Stimulated activated CD8-positive, alpha-beta memory T cell treated with anti-CD3 and anti-CD28 coated beads, Interleukin-12 subunit alpha, Interleukin-12 subunit beta, amount 100 ng/mL, for 1 hour (primary cell): ENCODE measurements at places on chromosomes 12 and 14.

DNA sequence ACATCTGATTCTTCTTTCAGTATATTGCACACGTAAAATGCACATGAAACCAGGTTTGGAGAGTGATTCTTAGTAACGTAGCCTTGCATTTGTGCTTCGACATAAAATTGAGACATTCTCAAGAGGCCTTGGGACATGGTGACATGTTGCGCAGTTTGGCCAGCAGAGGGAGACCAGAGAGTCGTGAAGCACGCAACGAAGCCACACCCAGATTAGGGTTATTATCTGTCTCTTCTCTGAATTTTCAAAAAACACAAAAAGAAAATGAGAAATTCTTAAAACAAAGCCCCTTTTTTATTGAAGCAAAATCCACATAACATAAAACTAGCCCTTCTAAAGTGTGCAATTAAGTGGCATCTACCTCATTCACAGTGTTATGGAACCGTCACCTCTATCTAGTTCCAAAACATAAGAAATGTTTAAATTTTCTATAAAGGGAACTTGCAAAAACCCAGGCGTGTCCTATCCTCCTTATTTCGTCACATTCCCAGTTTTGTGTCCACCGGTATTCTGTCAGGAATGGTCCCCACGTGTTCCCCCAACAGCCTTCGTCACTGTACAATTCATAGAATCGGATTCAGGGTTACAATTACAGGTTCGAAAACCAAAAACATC is 108.8 kb upstream of the ATF7IP start:
- DNase-seq, result peak; percentile 42

DNA sequence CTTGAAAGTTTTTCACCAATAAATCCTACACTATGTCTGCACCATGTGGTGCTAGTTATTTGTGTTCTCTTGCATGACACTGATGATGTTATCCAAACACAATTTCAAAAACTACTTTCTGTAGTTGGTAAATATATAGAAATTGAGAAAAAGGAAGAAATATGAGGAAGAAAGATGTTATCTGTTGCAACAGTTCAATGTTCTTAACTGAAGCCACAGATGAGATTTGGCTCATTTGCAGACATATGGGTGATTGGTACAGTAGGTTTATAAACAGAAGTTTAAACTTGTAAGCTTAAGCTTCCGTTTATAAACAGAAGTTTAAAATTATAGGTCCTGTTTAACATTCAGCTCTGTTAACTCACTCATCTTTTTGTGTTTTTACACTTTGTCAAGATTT is at the start of gene CLEC12A:
CLEC12A (plus strand) TSS at position 229 of the 400 bp plus-strand sequence. CDS start 188 bp downstream, outside the sequence.
- no peak for DNase-seq

DNA sequence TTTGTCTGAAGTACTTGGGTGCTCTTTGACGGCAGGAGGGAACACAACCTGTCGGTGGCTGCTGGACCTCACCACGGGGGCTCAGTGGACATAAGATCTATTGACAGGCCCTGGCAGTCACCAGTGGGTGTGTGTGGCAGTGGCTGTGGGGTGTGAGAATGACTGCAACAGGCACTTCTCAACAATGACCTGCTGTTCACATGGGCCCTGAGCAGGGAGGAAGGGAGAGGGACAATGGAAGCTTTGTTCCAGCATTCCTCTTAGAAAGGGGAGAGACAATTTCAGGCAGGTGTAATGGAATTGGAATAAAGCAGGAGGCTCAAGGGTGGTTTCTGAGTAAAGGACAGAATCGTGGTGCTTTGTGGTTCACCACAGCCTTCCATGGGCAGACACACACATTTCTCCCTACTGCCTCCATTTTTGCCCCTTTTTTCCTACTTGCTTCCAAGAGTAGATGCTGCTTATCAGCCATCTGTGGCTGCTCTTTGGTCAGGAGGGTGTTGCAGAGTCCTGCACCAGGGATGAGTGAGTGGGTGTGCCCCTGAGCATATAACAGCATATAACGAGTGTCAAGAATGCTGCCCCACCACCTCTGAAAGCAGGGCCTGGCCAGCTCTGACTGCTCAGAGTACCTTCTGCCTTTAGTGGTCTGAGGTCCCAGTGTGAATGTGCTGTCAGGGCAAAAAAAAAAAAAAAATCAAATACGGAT is 267.7 kb downstream of the RASSF9 start:
- no peak for DNase-seq

- peak; percentile 29 for DNase-seq
Measured at GRCh38 chr14:24013654-24014514, 25.2 kb downstream of the DHRS4L2 start.

GRCh38 chr12:45381351-45381750 is 165.5 kb downstream of the ANO6 start:
- DNase-seq, result no peak

- DNase-seq, result no peak
Measured at GRCh38 chr14:21543521-21543960, 17.4 kb upstream of the SALL2 start.

DNA sequence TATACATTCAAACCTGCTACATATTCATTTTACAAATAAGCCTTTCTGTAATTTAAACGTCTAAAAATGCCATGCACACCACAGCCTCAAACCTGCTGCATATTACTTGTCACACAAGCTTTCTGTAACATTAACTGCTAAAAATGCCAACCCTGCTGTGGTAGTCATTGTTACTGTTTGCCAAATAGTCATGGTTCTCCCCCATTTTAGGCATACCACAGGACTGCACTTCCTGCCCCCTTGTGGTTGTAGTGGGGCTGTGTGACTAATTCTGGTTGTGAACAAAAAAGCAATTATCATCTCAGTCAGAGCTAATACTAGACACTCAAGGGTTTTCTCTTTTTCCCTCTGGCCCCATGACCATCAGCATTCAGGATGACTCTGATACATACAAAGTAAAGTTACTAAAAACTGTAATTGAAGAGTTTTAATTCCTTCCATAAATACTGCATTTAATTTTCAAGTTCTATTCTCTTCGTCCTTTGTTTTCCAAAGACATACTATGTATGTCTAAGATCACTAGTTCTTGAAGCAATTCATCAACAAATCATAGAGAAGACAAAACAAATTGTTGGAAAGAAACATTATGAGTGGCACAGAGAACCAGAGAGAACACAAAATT is 5.7 kb upstream of the SLC35F4 start:
- no peak for DNase-seq

GRCh38 chr12:15688202-15688736 is 100.9 kb downstream of the EPS8 start:
- no peak for DNase-seq

DNA sequence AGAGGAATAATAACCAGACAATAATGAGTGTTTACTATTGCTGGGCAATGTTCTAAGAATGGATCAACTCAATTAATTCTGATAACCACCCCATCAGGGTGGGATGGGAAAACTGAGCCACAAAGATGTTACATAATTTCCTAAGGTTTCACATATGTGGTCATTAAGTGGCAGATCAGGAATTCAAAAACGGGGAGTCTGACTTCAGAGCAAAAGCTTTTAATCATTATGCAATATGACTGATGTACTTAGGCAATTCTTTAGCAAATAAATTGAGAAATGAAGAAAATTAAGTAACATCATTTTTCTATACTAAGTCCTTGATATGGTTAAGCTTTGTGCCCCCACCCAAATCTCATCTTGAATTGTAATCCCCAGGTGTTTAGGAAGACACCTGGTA is 53.4 kb downstream of the PLCZ1 start:
- DNase-seq, result no peak

GRCh38 chr12:65640489-65640901 is 183.8 kb upstream of the HMGA2 start:
- DNase-seq, result no peak

DNA sequence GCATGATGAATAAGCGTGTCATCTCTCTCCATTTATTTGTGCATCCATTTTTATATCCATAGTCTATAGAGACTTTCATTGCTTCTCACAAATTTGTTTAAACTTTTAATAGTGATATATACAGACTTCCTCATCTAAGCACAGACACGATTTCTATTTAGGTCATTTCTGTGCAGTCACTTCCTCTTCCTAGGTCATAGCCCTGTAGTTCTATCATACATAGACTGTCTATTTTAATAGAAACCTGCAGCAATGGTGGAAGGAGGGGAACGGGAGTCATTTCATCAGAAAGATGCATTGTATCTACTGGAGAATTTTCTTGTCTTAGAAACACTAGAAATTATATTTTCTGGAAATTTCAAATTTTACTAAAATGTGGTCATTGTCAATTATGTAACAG is 133.4 kb upstream of the FGD4 start:
- no peak for DNase-seq

DNA sequence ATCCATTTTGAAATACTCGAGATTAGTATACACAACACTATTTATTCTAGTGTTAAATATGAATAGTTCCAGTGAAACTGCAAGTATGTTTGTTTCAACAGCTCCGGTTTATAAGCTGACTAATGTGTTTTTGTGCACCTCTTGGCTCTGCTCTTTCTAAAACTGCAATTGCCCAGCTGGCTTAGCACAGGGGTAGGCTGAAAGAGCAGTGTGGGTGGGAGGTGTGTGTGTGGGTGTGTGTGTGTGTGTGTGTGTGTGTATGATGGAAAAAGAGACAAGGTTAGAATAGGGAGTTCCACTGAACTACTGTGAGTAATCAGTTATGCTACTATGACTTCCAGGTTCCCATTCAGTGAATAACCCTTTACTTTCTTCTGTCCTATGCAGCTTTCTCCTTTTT is 37.8 kb upstream of the DDHD1 start:
- DNase-seq, result no peak

- DNase-seq, result no peak
Measured at GRCh38 chr14:67916430-67916829, 96.9 kb downstream of the RAD51B start.

DNA sequence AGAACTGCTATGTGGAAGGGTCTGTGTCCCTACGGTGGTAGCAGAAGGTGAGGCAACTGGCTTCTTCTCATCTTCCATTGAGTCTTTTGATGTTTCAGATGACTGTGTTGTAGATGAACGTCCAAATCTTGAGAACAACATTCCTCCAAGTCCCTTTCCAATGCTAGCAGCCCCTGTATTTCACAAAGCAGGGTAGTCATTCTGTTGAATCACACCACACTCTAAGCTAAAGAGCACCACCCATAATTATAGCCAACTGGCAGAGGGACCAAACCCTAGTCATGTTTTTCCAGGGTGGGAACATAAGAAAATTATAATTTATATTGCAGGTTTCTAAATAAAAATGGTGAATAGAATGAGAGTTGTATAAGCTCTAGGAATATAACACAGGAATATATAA is 98.7 kb downstream of the DDHD1 start:
- no peak for DNase-seq

GRCh38 chr12:124613151-124613585 is 45.8 kb upstream of the NCOR2 start:
- DNase-seq, result no peak

- DNase-seq, result no peak
Measured at GRCh38 chr14:106619606-106620005, 1093.2 kb downstream of the TMEM121 start.

DNA sequence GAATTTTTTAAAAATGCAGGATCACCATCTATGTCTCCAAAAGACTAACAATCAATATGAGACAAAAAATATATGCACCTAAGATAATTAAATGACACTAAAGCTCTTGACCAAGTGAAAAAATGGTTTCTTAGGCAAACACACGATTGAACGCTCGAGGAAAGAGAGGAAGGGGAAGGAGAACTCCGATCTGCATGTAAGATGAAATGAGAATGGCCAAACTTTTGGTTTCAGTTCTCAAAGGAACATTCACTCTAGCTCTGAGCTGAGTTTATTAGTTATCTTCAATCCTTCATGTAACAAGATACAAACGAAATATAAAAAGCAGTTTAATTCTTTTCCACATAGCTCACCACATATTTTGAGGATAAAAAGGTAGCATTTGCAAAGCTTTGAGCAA is 2.8 kb downstream of the DYRK4 start:
- DNase-seq, result no peak

DNA sequence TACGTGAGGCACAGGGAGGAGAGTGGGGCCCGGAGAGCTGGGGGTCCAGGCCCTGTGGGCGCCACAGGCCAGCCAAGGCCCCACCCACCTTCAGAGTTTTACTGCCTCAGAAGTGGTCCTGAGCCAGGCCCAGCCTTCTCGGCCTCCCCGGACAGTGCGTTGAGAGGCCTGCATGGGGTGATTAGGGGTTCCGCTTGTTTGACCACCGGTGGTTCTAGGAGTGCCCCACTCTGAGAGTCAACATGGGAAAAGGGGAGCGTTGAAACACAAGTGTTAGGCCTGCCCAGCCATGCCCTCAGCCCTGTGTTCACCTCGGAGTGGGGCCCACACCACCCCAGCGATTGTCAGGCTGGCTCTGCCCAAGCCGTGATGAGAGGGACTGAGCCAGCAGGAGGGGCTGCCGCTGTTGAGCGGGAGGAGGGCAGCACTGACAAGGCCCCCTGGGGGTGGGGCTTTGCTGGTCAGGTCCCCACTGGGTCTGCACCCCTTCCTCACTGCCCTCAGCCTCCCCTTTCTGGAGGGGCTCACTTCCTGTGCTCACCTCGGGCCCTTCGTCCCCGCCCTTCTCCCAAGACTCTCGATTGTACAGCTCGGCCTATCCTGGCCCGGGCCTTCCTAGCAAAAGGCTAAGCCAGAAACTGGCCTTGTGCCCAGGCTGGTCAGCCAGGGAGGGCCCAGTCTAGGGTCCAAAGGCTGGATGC is 4.8 kb downstream of the CKB start:
- DNase-seq, result no peak

DNA sequence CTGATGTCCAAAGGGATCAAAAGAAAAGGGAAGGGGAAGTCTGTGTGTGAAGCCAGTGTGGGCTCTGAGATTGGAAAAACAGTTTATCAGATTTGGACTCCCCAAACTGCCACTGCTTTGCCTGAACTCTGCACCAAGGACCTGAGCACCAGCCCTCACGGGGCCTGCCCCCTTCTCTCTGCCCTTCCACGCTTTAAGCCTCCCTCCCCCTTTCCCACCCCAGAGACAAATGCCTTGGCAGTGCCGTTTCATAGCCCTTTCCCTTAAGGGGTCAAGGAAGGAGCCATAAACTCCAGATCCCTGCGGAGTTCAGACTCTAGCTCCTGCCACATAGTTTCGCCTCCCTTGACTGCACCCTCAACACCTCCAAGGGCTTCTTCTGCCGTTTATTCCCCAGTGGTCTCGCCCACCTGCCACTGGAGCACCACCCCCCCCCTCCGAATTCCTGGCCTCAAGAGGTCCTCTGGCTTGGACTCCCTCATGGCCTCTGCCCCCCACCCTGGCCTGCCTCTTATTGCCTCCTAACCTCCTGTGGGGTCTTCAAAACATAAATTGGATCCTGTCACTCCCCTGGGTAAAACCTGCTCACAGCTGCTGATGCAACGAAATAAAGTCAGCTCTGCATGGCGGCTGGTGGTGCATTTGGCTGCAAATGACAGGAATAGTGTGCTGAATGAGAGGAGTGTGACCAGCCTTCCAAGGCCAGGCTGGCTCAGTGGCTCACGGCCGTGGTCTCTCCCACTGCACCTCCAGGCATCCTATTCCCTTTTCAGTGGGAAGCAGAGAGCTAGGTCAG is 18.8 kb downstream of the SLC25A29 start:
- DNase-seq, result no peak

GRCh38 chr14:54766276-54767138 is 136.1 kb downstream of the GCH1 start:
- no peak for DNase-seq

DNA sequence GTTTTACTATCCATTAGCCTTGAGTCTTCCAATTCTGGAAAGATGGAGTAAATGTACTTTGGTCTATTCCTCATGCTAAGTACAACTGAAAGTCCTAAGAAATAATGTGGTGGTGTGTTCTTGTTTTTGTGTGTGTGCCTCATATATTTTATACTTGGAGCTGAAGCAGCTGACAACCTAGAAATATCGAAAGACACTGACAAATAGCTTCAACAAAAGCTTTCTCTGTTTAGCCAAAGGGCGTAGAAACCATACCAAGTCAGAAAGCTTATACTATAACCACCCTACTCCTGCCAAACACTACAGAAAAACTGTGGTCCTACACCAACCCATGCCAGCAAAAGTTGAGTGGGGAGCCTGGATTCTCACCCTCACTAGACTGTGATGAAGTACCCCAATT is 188.4 kb downstream of the GPHN start:
- DNase-seq, result no peak
